CD4-positive, alpha-beta T cell treated with Interferon alpha-2 for 1 hour (primary cell): ENCODE measurements at places on chromosomes 6 and 20.

GRCh38 chr6:152598421-152598820, 38.7 kb downstream of the SYNE1 start:
- no peak for DNase-seq

DNA sequence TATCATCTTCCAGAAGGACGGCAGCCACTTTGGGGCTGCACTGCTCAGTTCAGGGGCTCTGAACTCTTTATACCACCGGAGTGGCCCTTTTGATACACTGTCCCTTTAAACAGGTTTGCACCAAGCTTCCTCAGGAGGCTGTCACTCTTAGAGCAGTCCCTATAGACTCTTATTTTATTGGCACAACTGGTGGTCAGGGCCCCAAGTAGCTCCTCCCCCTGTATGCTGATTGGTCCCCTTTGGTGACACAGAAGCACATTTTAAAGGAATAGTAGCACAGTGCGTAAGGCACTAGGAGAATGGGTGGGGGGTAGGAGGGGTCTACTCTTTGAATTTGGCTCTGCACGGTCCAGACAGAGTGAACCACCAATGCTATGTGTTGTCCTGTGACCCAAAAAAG, 122.6 kb upstream of the MLN start:
- no peak for DNase-seq

- no peak for DNase-seq
Observed at GRCh38 chr6:414447-414846, 22.9 kb downstream of the IRF4 start.

GRCh38 chr6:148379481-148379880, 36.8 kb downstream of the SASH1 start:
- no peak for DNase-seq

DNA sequence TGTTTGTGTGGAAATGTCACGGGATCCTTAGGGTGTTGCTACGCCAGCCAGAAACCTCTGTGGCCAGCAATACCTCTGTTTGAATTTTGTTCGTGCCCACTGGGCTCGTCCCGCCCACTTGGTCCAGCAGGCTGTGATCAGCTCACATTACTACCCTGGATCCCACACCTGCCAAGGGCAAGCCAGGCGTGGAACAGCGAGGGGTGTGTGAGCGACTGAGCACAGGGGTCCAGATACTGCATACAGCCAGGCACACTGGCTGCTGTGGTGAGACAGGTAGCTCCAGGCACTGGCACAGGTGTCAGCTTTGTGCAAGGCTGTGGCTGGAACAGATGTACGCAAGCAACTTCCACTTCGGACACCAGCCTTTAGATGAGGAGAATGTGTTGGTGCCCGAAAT, 718.9 kb downstream of the EPHA7 start:
- DNase-seq, result no peak

GRCh38 chr6:12420626-12421025, 130.5 kb downstream of the EDN1 start:
- no peak for DNase-seq

GRCh38 chr20:2741463-2741862, 48.9 kb downstream of the EBF4 start:
- DNase-seq, result peak; percentile 41

DNA sequence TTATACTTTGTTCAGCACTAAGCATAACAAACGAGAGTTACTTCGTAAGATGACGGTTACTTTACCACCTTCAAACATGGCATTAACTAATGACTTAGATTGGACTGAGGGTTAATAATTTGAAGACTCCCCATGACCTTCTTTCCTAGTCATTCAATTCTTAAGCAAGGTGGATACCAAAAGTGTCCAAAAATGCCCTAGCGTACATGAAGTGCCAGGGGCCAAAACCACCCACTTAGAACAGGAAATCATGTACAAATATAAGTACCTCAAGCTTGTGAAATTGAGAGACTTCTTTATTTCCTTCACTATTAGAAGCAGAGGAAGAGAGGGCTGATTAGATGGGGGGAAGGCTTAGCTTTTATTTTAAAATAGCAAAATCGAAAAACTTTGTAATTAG, 166.4 kb downstream of the ATXN1 start:
- no peak for DNase-seq

GRCh38 chr6:11460837-11461661, 76.5 kb upstream of the TMEM170B start:
- DNase-seq, result peak; percentile 14

DNA sequence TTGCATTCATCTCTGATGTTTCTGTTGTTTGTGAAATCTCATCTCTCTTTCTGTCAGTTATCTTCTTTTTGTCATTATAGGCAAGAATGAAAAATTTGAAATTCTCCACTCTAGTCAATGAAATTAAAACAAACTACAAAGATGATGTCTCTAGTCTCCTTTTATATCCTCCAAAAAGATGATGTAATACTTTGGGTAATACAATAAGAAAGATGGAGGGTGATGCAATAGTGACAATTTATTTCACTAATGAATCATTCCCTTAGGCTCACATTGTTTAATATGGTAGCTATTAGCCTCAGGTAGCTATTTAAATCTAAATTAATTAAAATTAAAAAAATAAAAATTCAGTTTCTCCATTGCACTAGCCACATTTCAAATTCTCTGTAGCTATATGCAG, 145.4 kb downstream of the UST start:
- DNase-seq, result no peak
